ENCODE measurements at places on chromosomes 4 and X.

DNA sequence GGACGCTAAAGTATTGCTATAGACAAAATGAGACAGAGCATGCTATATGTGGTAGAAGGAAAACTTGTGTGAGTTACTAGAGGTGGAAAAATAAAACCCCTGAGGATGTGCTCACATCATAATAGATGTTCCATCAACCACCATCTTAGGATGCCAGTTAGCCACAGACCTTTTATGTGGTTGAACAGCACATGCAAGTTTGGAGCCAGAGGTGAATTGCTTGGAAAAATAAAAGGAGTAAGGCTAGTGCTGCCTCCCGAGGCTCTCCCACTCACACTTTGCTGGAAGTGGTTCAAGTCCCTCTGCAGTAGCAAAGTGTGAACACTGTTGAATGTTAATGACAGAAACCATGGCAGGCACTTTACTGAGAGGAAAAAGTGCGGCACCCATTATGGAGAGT lies 39.4 kb upstream of the PPARGC1A start:
- no peak for DNase-seq

DNA sequence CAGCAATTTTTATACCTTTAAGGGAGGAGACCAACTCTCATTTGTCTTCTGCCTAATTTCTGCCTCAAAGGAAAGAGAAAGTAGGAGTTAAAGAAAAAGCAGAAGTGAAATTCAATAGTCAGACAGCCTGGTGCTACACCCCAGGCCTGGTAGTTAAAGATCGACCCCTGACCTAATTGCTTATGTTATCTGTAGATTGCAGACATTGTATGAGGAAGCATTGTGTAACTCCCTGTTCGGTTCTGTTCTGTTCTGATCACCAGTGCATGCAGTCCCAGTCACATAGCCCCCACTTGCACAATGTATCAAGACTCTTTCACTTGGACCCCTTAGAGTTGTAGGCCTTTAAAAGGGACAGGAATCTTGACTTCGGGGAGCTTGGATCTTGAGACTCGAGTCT lies 335.9 kb upstream of the AR start:
- no peak for DNase-seq

DNA sequence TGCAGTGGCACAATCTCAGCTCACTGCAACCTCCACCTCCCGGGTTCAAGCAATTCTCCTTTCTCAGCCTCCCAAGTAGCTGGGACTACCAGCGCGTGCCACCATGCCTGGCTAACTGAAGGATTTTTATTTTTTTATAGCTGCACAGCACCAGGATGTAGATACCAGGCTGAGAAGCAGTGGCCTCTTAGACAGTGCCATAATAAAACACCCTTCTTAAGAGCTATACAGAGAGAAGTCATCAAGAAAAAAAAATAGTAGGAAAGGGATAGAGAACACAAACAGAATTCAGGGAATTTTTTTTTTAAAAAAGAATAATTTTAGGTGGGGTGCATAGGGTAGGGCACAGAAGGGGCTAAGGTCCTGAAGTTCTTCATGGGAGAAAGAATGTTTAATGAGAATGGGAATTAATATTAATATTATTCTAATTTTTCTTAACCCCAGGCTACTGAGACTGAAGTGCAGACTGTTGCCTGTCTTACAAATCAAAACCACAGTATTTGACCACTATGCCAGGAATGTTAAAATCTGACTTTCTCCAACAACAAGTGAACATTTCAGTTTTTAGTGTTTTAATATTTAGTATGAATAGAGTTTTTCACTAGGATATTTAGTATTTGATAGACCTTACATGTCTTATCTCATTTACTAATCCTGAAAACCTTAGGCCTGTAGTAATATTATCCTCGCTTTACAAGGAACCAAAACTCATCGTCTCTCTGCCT lies 146.7 kb downstream of the KCNIP4 start:
- no peak for DNase-seq

- DNase-seq = no peak
Measured at GRCh38 chr4:142091085-142091513, 454.7 kb downstream of the IL15 start.

DNA sequence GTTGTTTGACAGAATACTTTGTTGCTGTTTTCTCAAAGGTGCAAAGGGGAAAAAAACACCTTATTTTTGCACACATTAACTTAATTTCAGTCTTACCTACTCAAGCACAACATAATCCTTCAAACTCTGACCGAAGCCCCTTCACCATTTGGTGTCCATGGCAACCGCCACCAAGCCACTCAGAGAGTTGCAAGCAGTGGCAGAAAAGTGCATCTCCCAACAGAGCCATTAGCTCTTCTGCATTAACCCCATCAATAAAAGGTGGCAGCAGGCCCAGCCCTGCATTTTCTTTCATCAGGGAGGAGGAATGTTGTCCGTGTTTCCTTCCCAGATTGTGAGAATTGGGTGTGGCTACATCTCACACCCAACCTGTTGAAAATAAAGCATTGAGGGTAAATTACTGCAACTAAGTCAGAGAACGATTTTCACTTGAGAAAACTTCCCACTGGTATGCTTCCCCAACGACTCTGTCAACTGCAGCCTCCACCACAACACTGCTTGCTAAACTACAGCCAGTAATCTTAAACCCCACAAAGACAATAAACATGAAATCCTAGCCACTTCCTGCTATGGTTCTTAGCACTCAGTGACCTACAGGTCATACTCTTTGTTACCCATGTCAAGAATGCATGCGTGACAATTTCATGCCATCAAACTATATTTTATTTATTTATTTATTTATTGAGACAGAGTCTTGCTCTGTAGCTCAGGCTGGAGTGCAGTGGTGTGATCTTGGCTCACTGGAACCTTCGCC lies 154.0 kb downstream of the GRIA3 start:
- no peak for DNase-seq

- DNase-seq = no peak
Measured at GRCh38 chrX:672931-673330, 42.3 kb downstream of the SHOX start.

DNA sequence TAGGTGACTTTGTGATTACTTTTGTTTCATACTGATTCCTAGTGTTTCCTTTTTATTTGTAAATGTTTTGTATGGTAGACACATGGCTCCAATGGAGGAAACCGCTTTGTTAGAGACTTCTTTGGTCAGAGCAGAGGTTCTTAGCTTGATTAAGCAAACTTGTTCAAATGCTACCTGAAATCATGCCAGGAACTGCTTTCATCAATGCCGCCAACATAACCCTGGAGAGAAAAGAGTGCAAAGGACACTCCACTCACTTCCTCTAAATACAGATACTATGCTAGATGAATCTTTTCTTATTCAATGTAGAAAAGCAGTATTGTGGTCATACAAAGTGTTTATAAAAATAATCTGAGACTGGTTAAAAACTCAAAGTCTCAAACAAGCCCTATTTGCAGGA lies 25.7 kb upstream of the COX7B2 start:
- DNase-seq = no peak

- no peak for DNase-seq
Measured at GRCh38 chr4:151021637-151022334, 6.7 kb upstream of the LRBA start.

DNA sequence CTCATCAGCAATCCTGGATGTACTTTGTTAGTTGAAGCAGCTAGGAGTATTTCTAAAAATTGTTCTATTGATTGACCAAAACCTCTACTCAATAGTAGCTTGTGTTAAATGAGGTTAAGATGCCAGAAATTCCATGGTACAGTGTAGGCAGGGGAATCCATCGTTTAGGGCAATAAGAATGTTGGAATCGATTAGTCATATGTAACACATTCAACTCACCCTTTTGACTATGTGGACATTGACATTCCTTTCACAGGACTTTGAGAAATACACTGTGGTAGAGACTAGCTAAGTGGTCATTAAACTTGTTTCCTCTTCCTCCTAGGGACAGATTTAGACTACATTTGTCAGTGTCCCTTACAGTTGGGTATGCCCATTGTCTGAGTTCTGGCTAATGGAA lies 40.2 kb downstream of the KDM5C start:
- DNase-seq = no peak

GRCh38 chr4:154368060-154368459 lies 123.5 kb downstream of the DCHS2 start:
- no peak for DNase-seq

GRCh38 chr4:140180577-140180976 lies 26.6 kb upstream of the MAML3 start:
- DNase-seq = no peak

DNA sequence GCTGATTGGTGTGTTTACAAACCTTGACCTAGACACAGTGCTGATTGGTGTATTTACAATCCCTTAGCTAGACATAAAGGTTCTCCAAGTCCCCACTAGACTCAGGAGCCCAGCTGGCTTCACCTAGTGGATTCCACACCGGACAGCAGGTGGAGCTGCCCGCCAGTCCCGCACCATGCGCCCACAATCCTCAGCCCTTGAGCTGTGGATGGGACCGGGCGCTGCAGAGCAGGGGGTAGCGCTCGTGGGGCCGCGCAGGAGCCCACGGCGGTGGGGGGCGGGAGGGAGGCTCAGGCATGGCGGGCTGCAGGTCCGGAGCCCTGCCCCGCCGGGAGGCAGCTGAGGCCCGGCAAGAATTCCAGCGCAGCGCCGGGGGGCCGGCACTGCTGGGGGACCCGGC lies 30.7 kb downstream of the MEPE start:
- DNase-seq = no peak

GRCh38 chr4:170888660-170889059 lies 798.9 kb upstream of the AADAT start:
- no peak for DNase-seq
